ENCODE measurements at places on chromosomes 6 and 20.

GRCh38 chr6:34855463-34855862, 32.4 kb downstream of the TAF11 start:
- DNase-seq, result no peak

- DNase-seq, result no peak
Observed at GRCh38 chr6:89146718-89147700, 1.2 kb downstream of the PM20D2 start.

- no peak for DNase-seq
Observed at GRCh38 chr6:100116411-100117194, 122.6 kb upstream of the MCHR2 start.

GRCh38 chr20:23456873-23457272, 4.2 kb upstream of the CST11 start:
- no peak for DNase-seq

DNA sequence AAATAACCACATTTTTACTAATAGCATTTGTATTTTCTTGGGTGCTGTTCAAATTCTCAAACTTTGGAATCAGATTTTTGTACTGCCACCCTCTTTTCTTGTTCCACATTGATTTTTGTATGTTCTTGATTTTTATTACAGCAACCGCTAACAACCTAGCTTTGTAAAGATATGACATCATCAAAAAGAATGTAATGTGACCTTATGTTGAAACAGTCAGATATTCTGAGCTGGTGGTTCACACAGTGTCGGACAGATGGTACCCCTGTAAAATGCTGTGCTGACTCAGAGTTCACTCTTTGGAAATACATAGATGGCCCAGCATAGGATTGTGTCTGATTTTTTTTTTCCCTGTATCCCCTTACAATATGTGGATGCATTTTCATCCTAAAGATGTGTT, 118.9 kb downstream of the QKI start:
- DNase-seq, result no peak

DNA sequence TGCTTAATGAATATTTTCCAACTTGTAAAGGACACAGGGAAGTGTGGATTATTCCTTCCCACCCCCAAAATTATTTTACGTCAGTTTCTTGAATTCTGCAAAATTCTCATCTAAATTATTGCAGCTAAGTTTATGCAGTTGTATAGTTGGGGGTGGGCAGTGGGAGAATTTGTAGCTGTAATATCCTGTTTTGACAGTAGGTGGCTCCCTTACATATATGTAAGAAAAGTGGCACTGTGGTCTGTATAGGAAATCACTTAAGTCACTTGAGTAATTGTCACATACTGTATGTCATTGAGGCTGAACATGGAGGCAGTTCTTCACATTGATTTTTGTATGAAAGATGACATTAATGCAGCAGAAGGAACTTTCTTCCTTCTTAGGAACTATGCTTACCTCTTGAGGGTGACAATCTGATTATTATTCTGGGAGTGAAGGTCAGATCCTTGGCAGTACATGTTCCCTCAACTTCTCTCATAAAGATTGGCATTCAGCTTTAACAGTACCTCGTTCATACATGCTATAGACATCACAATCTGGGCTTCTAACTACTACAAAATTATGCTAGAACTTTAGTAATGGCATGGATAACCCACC, 14.6 kb upstream of the CFAP206 start:
- DNase-seq, result no peak

- no peak for DNase-seq
Observed at GRCh38 chr6:42374018-42374669, 77.6 kb downstream of the TRERF1 start.

- DNase-seq, result no peak
Observed at GRCh38 chr6:125231574-125232343, 70.0 kb downstream of the HDDC2 start.

- no peak for DNase-seq
Observed at GRCh38 chr6:27332692-27333641, 20.9 kb upstream of the POM121L2 start.

DNA sequence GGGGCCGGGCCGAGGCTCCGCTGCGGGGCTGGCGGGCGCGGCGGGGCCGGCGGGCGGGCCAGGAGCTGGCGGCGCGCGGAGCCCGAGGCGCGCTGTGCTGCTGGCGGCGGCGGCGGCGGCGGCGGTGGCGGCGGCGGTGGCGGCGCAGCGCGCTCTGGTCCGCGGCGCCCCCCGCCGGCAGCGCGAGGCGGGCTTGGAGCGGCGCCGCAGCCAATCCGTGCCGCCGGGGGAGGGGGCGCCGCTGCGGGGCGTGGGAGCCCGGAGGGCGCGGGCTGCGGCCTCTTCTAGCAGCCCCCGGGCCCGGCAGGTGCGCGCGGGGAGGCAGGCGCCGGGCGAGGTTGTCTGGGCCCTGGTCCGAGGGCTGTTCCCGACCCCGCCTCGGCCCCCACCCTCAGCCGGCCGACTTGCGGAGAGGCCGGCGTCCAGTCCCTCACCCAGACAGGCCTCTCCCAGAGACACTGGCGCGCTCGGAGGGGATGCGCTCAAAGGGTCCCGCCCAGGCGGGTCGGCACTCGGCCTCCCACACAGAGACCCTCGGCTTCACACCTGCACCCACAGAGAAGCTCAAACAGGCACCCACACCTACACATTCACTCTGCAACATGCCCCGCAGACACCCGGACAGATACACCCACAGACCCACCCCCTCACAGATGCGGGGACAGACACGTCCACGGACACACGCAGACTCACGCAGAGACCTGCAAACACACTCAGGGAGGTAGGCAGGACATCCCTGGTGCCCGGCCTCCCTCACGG, at the start of gene RIMS4:
TSS of gene RIMS4 (minus strand) at position 156 of the 759 bp plus-strand sequence. CDS start 275 bp downstream, outside the sequence.
- DNase-seq, result no peak

DNA sequence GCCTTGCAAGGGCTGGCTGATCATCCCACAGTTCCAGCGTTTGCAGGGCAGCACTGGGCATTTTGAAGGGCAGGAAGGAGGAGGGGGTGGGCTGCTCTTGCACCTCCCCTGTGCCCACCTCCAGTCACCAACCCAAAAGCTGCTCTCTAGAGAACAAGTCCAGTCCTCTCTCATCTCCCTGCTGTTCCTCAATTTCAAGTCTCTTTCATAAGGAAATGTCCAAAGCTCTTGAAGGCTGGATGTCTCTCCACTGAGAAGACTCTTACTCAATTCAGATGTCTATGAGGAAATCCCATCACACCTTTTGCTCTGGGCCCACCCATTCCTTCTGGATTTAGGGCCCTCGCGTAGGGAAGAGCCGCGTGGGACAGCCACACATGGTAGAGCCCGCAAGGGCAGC, 31.7 kb downstream of the WRNIP1 start:
- DNase-seq, result no peak

DNA sequence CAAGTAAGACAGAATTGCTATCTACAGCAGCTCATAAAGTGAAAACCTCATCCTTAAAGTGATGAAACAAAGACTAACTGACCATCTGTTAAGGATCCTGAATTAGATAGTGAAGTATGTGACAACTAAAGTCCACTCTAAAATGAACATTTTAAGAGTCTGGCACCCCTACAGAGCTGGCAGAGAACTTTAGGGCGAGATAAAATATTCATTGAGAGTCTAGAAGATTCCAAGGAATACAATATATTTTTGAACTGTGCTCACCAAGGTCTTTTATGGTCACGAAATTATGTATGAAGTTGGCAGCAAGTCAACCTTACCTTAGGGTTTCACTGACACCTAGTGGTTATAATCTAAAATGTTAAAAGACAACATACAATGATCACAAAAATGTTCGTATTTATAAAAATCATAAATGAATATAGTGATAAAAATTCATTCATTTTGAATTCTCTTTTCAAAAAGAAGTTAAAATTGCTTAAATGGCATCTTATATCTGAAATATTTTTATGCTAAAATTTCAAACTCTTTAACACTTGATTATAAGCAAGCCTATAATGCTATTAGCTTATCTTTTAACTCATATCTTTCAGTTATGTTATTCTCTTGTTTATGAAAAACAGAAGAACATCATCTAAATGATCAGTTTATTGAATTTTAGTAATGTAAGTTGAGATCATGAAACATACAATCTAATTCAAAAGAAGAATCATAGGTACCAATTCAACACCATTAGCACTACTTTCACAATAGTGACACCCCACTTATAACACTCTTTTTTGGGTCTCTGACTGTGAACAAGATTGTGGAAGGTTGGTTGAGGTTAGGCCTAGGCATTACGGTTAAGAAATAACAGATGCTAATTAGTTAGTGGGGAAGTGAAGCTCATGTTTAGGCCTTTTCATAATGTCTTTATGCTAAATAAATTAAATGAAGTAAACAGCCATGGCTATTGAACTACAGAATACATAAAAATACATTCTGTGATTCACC, 27.5 kb downstream of the RSPH3 start:
- no peak for DNase-seq

- no peak for DNase-seq
Observed at GRCh38 chr6:41187924-41188886, 12.7 kb downstream of the TREML2 start.

GRCh38 chr6:5878792-5879191, 127.9 kb downstream of the NRN1 start:
- no peak for DNase-seq

- DNase-seq, result no peak
Observed at GRCh38 chr20:22796469-22797077, 212.2 kb upstream of the FOXA2 start.

DNA sequence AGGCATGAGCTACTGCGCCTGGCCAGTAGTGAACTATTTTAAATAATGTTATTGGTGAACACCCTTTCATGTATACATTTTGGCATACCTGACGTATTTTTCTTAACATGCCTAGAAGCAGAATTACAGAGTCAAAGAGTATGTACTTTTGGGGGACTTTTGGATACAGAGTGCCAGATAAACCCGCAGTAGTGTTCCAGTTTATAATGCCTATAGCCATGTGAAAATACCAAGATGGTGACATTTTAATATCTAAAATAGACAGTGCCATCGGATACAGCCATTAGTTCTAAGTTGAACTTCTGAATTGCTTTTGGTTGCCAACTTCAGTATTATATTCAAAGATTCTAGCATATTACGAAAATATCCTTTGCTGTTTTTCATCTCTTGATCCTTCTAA, 20.3 kb downstream of the TM9SF4 start:
- no peak for DNase-seq

DNA sequence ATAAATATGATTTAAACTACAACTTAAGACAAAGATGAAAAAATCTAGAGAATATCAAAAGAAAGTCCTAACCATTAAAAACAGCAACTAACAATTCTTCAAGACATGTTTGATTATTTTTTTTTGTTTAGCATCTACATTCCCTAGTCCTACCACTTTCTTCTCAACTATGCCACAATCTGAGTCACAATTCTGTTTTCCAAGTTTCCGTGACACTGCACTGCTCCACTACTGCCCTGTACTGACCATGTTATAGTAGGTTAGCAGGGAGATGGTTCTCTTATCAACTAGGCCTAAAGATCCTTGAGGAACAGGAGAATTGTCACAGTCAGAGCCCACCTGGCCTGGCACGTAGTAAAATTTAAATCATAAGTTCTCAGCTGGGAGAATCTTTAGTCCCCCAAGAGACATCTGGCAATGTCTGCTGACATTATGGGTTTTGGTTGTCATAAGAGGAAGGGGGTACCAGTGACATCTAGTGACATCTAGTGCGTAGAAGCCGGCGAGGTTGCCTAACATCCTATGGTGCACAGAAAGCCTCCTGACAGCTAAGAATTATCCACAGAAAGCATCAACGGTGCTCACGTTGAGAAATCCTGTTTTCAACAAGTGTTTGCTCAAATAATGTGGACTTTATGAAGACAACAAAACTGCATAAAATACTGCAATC, 100.5 kb downstream of the PDE10A start:
- DNase-seq, result no peak

DNA sequence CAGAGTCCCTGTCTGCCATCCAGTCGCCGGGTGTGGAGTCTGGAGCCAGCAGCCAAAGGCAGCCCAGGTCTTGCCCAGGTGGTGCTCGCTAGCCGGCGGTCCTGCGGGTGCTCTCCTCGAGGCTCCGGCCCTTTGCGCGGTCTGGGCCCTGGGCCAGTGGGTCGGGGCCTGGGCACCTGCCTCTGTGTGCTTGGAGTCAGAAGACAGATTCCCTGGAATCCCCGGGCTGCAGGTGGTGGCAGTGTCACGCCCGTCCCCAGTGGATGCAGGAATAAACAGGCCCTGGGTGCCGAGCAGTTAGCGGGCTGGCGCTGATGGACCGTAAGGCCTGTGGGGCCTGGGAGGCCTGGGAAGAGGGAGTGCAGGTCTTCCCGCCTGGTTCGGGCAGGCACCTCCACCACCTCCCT, 5.3 kb downstream of the SS18L1 start:
- no peak for DNase-seq

DNA sequence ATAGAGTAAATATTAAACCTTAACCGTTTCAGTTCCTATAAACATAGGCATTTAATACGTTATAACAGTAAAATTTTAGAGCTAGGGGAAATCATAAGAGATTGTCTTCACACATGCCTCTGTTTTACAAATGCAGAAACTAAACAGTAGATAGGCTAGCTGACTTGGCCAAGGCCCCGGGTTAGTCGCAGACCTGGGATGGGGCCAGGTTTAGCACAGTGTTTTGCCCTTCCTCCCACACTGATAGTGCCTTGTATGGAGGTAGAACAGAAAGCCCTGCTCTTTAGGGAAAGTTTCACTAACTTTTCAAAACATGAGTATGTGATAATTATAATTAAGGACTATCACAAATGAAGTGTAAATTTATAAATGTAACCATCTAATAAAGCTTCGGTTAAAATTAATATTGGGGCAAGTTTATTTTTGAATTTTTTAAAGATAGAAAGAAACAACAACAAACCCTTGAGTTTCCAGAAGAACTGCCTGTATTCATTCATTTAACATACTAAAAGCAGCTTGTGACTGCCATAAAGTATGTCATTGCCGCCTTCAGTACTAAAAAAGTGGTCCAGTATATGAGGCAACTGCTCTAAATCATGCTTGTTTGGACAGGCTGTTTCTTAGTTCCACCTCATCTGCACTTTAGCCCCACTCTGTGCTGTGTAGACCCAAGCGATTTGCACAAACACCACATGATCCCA, 62.5 kb upstream of the LOC128125822 start:
- DNase-seq, result no peak

DNA sequence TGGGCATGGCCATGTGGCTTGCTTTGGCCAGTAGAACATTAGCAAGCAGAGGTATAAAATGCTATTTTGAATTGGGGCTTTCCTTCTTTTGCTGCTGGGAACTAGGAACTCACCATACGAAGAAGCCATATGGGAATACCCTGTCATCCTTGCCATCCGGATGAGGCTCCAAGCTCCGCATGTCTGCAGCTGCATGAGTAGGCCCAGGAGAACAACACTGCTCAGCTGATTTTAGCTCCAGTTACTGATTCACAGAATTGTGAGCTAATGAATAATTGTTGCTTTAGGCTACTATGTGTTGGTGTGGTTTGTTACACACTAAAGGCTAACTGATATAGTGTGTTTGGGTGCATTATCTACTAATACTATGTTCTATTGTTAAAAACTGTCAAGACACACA, 2.7 kb upstream of the PLCB4 start:
- no peak for DNase-seq

GRCh38 chr6:112298021-112298745, 43.8 kb upstream of the LAMA4 start:
- DNase-seq, result no peak

DNA sequence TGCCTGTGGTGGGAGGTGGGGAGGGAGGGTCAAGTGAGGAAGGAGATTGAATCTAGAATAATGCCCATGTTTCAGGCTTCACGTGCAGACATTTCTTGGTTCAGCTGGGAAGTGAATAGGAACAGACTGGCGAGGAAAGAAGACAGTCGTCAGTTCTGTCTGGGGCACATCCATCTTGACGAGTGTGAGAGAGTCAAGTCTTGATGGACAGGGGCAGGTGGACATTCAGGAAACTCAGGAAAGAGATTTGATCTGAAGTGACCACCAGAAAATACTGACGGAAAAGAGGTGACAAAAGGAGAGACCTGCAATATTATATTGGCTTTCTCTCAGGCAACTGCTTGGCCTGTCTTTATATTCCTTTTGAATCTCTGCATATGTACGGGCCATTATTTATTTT, 68.6 kb downstream of the ESR1 start:
- DNase-seq, result no peak
